ENCODE measurements at places on chromosomes 12 and 14.

DNA sequence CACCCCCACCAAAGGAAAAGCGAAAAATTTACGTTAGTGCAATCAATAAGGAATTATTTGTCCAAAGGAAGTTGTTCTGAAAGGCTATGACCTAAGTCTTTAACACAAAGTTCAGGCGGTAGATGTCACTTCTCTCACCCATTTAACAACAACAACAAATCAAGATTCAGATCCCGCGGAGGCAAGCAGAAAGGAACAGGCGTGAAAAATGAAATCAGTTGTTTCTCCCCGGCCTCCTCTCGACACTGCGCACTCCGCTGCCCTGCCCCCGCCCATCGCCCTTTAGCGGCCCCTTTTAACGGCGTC lies 1.4 kb downstream of the DENND5B start:
- DNase-seq = no peak

DNA sequence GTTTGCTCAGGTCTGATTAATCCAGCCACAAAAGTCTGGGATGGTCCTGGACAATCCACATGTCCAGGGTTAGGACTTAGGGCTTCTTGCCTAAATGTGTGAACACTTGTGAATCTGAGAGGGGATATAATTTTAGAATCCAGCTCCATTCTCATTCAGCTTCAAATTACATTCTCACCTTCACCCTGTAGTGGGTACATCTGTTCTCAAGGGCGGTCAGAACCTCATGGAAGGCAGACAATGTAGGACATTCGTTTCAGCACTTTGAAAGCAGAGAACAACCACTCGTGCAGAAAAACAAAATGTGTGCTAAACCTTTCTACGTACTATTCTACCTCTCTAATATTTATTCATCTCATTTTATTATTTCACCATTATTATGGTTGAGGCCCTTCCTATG lies 1.2 kb downstream of the TMEM229B start:
- no peak for DNase-seq

DNA sequence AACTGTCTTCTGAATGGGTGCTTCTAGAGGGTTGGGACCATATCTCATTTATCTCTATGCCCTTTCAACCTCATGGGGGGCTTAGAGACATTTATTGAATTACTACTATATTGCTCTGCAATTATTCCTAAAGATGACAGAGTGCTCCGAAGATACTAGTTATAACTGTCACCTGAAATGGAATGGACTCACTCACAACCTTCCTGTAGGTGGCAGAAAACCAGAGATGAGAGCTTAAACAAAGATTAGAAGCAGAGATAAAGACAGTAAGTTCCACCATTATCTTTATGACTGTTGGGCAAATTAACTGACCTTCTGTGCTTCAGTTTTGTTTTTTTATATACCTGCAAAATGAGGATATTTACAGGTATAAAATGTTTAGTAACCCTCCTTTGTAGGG lies 31.5 kb upstream of the GTF2A1 start:
- no peak for DNase-seq

DNA sequence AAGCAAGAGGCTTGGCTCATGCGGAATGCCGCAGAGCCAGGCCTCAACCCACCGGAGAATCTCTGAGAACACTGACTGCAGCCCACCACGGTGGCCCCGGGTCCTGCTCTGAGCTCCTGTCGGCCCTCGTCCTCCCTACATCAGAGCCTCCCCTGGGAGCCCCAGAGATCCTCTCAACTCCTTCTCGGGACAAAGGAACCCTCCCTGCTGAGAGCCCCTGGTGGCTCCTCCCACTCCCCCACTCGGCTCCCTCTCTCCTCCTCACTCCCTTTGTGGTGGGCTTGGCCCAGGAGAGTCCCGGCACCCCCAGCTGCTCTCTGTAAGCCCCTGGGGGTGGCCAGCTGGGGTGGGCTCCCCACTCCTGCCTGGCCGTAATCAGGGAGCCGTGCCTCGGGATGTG lies 11.1 kb upstream of the INF2 start:
- no peak for DNase-seq

DNA sequence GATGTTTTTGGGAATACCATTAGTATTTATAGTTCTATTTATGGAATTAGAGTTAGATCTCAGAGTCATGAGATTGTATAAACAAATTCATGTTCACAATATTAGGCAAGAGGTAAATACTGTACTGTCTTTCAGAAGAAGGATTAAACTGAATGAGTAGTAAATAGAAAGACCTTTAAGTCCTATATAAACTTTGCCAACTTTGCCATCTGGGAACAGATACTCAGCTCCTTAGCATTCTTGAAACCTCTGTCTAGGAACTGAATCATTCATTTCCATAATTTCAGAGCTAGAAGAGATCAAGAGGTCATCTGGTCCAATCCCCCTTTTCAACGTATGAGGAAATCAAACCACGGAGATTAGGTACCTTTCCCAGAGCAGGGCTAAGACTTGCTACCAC lies 141.1 kb downstream of the CAND1 start:
- no peak for DNase-seq

- DNase-seq = no peak
Measured at GRCh38 chr12:84802161-84802560, 110.4 kb downstream of the SLC6A15 start.

- DNase-seq = no peak
Measured at GRCh38 chr12:48770756-48771155, 18.1 kb downstream of the ADCY6 start.

Measured in GM06990 (cell line).